ENCODE measurements at places on chromosomes 6 and 20. TPM values are rescaled to one million over a fixed set of nuclear protein-coding genes. Genes with fewer than 3 reads are reported as not detected.
A peak's percentile ranks its signal among the peaks of the same experiment; 100 is the strongest.

Gene HLA-DMA
- polyA plus RNA-seq = 1.5 TPM

Gene CHMP4B
- 123 TPM for polyA plus RNA-seq

Gene DEFB132
- polyA plus RNA-seq = not detected

DNA sequence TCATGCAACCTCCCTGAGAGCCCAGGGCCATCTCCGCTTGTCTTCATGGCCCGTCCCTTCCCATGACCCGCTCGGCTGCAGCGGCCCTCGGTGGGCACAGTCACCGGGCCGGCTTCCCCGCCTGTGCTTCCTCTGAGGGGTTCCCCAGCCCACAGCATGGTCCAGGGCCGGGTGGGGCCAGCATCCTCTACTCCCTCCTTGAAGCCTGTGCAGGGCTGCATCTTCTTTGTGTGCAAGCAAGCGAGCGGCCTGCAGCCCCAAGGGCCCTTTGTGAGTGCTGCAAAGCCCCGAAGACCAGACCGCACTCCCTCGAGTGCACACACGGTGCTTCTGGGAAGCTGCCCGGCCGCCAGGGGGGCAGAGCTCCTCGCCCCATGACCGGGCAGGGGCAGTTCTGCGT is 265.8 kb downstream of the TAF4 start:
- DNase-seq = no peak
- H3K27ac ChIP-seq = no peak overlapping the region
- H3K4me3 ChIP-seq = no peak overlapping the region
- no peaks in the 10 kb centered on the region for H3K27me3 ChIP-seq

- no peak overlapping the region for H3K4me3 ChIP-seq
- H3K27ac ChIP-seq = no peak overlapping the region
- H3K4me1 ChIP-seq = peaks cover 15% of the 10 kb centered on the region
- 0 out of 2 replicates have a peak, but pooled peaks cover 2% of the 10 kb centered on the region for H3K36me3 ChIP-seq
- no peaks in the 10 kb centered on the region for H3K27me3 ChIP-seq
- peak; percentile 43 for DNase-seq
These were observed 38.9 kb downstream of the BICRAL start for GRCh38 chr6:42820512-42821340.
